ENCODE measurements at places on chromosomes 12 and 14.

GRCh38 chr12:31582155-31582554, 8.8 kb downstream of the DENND5B start:
- peak; percentile 45 for DNase-seq

GRCh38 chr14:35435177-35435576, 30.6 kb upstream of the NFKBIA start:
- DNase-seq = no peak

GRCh38 chr14:76268700-76269099, 107.2 kb upstream of the ESRRB start:
- no peak for DNase-seq

DNA sequence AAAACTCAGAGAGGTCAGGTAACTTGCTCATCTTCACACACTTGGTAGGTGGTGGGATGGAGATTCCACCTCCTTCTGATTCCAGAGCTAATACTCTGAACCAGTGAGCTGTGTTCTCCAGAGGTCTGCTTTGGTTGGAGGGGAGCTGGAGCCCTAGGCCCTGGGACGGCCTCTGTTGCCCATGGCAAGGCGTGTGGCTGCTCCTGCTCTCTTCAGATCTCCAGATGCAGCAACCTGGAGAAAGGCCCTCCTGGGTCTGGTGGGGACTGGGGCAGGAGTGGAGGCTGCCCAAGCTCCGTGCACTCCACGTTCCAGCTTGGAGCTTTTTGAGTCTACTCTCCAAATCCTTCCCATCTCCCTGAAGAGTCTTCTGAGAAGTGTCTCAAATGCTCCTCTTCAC, 10.7 kb downstream of the CCND2 start:
- no peak for DNase-seq

DNA sequence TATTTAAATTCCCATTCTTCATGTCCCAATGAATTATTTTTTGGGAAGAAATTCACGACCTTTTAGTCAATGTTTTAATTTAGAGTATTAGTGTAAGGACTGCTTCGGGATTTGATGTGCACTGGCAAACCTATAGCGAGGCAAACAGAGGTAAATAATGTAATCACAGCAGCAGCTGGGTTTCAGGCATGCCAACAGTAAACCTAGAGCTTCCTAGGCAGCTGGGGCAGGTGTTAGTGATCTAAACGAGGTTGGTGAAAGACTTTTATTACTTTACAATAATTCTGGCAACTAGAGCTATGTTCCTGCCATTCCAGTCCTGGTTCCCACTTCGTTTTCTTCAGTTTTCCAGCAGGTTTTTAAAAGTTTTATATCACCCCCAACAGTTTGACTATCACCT, 1036.4 kb upstream of the FOXG1 start:
- no peak for DNase-seq

DNA sequence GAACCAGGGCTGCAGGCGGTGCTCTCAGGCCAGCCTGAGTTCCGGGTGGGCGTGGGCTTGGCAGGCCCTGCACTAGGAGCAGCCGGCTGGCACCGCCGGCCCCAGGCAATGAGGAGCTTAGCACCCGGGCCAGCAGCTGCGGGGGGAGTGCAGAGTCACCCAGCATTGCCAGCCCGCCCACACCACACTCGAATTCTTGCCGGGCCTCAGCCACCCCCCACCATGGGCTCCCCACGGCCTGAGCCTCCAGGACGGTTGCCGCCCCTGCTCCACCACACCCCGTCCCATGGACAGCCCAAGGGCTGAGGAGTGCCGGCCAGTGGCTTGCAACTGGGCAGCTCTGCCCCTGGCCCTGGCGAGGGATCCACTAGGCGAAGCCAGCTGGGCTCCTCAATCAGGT, 453.4 kb downstream of the TMTC2 start:
- no peak for DNase-seq

DNA sequence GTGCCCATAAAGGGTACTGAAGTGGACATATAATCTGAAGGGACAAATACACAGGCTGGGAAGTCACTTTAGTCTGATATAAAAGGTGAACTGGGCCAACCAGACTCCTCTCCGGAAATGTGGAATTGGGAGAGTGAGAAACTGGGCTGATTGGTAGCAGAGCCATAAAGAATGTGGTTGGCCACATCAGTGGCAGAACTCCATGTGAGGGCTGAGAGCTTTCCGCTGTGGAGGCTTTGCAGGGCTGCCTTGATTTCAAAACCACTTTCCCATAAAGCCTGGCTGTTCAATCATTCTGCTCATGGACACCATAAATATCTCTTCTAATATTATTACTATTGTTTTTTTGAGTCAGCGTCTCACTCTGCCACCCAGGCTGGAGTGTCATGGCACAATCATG, 220.3 kb downstream of the MON2 start:
- DNase-seq = peak; percentile 61

DNA sequence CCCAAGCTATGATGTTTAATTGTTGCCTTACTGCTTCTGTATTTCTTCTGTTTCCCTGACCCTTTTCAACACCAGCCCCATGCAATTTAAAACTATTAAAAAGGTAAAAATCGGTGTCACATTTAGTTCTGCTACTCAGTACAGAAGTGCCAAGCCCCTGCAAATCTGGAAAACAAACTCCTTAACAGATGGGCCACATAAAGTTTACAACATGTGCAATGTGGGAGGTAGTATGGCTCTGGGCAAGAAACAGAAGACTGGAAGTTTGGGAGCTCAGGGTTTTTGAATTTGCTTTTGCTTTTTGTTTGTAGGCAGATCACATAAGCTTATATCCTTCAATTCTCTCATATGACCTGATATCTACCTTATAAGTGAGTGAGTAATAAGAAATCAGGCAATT, 404.0 kb upstream of the ATP2B1 start:
- DNase-seq = no peak

DNA sequence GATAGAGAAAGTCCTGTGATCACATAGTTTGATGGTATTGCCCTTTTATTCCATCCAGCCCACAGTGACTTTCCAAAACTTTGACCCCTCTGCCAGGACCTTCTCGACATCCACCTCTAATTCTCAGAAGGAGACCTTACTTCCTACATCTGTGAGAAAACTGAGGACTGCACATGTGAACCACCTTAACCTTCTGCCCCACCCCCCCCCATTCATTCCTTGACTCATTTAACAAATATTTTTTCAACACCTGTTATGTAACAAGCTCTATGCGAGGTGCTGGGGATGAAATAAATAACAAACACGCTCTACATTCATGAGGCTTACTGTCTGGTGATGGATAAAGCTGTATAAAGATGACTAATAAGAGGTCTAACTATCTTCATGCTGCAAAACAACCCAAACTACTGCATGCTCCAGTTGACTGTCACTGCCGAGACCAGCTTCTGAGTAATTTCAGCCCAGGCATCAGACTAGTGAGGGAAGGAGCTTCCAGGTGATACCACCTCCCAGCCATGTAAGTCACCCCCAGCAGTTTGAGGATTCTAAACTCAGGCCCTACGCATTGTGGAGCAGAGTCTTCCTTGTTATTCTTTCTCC, 1.9 kb upstream of the HAL start:
- DNase-seq = no peak

- DNase-seq = no peak
These were observed 27.5 kb downstream of the HVCN1 start for GRCh38 chr12:110661337-110661972.

DNA sequence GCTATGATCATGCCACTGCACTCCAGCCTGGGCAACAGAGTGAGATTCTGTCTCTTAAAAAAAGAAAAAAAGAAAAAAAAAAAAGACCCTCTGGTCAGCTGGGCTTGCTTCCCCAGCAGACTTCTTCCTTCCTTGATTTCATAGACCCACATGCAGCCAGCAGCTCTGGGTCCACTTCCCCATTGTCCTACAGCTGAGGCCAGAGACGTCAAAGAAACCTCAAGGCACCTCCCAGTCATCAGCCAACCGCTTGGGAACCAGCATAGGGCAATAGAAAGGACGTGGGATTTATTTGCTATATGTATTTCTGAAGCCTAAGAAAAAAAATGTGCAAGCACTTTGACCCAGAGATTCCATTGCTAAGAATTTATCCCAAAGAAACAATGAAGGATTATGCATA, 35.4 kb upstream of the SPPL3 start:
- DNase-seq = no peak

- DNase-seq = peak; percentile 30
These were observed 114.6 kb downstream of the PPFIA2 start for GRCh38 chr12:81644503-81644902.

DNA sequence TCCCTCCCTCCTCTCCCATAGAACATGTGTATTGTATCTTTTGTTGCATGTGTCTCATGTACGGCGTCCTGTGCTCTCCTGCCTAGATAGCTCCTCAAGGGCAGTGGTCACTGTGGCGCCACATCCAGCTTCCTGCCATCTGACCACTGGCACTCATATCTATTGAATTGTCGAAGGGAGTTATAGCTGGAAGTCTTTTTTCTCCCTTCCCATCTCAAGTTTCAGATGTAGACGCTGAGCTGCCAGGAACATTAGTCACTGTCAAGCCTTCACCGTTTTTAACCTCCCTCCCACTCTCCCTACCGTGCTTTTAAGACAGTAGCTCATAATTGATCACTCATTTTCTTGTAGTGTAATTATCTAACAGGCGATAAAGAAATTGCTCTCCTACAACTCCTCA, 33.0 kb downstream of the MTHFD1 start:
- DNase-seq = peak; percentile 38

DNA sequence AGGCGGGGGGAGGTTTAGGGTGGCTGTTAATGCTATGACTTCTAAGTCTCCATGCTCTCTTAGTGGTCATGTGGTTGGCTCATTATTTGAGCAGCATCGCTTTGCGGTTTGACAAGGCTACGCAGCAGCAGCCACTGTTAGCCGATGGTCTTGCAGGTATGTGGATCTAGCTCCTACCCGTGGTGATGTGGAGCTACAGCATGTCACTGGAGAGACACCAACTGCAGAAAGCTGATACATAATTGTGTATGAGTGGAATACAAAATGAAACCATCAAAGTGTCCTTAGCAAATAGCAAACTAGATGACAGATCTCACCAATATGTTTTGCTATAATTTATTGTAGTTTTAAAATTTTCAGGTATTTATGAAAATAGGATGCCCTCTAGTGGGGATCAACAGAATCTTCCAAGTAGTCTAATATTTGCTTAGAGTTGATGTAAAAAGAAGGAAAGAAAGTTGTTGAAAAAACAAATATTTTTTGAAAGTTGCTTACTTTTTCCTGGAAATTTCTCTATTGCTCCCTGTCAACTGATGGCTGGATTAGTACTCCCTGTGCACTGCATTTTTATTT, 94.9 kb downstream of the NAV3 start:
- peak; percentile 60 for DNase-seq

GRCh38 chr14:68928770-68929550, 50.1 kb downstream of the ACTN1 start:
- no peak for DNase-seq

GRCh38 chr14:22739423-22739822, 27.1 kb upstream of the OXA1L start:
- DNase-seq = no peak

- DNase-seq = no peak
These were observed 316.7 kb upstream of the KITLG start for GRCh38 chr12:88896958-88897357.

- no peak for DNase-seq
These were observed 4.4 kb upstream of the CD27 start for GRCh38 chr12:6440391-6440790.

DNA sequence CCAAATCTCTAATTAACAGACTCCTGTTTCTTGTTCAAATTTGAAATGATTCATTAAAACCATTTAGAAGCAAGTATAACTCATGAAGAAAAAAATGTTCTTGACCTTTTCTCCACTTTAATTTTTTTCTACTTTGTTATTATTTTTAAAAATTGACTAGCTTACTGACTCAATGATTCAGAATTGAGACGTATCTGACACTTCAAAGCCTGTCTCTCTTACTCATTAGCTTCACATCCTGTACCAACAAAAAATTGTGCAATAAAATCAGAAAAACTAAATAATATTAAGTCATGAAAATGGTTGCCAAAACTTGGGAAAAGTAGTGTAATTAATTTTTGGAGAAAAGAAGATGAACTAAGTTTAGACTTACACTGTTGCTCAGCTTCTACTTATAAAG, 331.2 kb downstream of the SLC16A7 start:
- DNase-seq = peak; percentile 8

DNA sequence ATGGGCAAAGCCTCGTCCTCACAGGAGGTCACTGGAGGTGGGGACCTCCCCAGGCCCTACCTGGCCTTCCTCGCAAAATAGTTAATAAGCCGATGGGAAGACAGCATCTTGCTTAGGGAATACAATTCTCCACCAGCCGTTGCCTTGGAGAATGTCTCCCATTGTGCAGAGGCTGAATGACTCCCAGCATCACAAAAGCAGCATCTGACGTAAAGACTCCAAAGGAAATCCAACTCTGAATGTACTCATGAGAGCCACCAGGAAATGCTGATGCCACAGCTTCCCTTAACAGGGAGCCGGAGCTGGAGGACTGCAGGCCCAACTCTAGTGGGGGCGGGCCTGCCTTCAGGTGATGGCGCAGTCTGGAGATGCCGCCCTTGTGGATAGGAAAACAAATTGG, 15.5 kb downstream of the CCDC63 start:
- DNase-seq = no peak

- DNase-seq = no peak
These were observed 329.4 kb upstream of the TBX3 start for GRCh38 chr12:115013236-115013981.

GRCh38 chr12:98646294-98647090, 1.4 kb downstream of the APAF1 start:
- peak; percentile 7 for DNase-seq

DNA sequence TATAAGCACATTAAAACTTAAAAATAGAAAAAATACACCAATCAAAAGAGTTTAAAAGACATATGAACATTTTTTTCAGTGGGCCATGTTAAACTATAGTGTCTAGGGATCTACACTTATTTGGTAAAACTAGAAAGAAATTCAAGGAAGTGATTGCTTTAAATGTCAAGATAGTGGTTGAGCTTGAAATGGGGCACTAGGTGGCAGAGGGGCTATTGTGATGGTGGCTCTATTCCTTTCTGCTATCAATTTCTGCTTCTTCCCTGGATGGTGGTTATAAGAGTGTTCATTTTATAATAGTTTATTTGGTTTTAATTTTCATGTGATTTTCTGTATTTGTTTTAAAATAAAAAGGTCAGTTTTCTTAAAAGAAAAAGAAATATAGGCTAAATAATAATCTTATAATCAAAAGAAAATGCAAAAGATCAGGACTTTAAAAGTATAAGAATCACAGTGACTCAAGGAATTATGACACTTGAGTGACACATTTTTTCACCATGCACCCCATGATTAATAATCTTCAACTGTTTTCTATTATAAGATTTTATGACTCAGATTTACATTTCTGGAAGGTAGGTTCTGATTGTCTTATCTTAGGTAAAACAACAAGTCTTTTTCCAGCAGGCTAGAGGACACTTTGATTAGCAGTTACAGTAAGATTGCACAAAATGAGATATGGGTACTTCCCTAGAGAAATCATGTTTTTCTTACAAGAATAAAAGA, 137.5 kb downstream of the FSCB start:
- DNase-seq = no peak

DNA sequence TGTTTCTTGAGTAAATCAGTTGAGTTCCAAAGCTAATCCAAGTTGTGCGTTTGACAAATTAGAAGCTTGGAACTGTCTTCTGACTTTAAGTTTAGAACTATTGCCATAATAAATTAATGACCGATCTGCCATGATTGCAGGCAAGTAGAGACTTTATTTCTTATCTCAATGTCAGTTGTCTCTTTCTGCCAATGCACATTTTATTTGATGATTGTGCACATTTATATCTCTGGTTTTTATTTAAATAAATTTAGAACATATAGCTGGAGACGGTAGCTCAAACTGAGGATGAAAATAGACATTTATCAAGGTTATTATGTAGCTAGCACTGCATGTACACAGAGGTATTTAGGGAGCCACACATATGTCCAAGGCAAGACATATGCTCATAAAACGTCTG, 34.1 kb downstream of the SLCO1B1 start:
- no peak for DNase-seq

GRCh38 chr12:88141425-88141773, 489 bp downstream of the CEP290 start:
- no peak for DNase-seq
